Common myeloid progenitor, CD34-positive (primary cell): ENCODE measurements at places on chromosomes 2 and 18.

DNA sequence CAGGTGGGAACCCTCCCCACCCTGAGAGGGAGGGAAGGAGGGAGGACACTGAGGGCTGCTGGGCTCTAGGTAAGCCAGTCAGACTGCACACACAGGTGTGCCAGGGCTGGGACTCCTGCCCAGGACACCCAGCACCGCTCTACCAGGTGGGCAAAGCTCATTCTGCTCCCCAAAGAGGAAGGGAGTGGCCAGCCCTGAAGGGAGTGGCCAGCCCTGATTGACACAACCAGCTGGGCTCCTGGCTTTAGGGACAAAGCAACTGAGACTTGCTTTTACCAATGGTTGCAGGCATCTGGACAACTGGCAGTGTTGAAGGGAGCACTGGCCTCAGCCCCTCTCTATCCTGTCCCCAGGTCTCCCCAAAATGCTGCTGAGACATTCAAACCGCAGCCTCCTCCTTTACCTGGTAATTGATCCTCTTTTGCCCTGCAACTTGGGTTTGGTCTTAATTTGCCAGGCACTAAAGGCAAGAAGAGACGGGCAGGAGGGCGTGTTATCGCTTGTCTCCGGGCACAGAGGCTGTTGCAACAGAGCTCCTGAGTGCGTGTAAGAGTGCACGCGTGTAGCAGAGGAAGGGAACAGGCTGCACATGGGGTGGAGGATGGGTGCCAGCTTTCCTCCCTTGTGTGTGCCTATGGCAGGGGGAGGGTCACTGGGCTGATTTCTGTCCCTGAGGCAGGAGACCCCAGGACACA, 14.5 kb upstream of the FOSL2 start:
- DNase-seq = peak; percentile 65

- no peak for DNase-seq
Observed at GRCh38 chr2:8436585-8436984, 245.3 kb upstream of the ID2 start.

DNA sequence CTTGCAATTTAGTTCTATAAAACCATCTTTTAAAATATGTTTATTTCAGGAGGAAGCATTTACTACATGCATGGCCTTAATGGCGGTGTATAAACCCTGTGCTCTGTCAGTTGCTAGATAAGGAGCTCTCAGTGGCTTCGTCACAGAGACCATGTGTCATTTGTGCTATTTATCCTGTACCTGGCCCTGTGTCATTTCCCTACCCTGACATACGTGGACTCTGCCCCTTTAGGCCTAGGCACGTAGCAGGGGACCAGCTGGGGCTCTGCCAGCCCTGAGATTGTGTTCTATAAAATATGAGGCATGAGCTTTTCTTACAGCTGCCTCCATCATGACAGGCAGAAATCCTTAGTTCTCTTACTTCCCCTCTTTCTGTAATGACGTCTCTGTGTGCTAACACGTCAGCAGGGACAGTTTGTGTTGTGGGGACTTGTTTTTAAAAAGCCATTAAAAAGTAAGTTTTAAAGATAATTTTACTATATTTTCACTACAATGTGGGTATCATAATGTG, 88.0 kb downstream of the ITGB1BP1 start:
- peak; percentile 81 for DNase-seq

DNA sequence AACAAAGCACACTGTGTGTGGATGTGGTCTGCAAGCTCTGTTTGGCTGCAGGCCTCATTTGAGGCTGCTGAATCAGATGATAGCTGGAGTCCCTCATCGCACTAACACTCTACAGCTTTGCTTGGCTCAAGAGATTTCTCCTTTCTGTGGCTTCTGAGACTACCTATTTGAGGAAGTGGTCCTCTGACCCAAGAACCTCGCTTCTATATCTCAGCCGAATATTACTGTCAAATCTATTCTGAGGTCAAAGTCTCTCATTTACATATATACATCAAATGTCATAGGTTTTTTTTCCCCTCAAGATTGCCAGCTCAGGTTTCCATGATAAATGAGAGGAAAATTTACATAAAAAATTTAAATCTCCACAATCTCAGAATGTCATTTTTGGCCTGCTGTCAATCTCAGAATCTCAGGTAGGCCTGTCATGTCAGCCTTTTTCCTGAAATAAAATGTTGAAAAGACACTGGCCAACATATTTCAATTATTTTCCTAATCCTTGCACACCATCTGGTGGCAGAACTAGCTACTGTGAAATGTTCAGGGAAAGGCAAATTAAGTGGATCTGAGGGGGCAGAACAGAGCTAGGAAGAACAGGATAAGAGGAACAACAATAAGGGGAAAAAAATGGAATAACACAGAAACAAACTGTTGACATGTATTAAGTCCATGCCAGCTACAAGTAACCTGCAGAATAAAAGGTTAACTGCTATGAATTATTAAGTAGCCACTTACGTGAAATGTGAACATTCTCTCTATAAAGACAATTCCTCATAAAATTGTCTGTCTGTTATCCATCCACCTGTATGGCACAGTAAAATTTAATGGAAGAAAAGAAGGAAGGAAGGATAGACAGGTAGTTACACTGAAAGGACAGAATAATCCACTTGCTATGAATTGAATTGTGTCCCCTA, 39.3 kb downstream of the AP1S3 start:
- DNase-seq = peak; percentile 22

DNA sequence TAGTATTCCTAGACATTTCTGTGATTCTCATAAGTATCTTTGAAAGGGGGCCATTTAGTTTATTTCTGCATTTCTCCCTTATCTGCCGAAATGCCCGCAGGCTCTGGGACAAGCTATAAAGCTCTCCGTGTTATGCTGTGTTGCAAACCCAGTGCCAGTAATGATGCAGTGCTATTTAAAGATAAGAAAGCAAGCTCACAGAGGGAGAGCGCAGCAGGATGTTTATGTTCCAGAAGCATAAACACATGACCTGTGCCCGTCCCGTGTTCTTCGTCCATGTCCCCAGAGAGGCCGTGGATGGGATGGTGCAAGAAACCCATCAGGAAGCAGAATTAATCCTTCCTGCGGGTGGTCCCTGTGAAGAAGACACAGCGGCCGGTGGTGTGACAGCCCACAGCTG, 99.4 kb downstream of the NEDD4L start:
- DNase-seq = no peak

- no peak for DNase-seq
Observed at GRCh38 chr18:43054815-43055519, 60.5 kb downstream of the RIT2 start.

- DNase-seq = no peak
Observed at GRCh38 chr2:200443916-200444315, 66.0 kb downstream of the KCTD18 start.

GRCh38 chr2:54977149-54977548, 73.1 kb downstream of the RTN4 start:
- DNase-seq = peak; percentile 41

DNA sequence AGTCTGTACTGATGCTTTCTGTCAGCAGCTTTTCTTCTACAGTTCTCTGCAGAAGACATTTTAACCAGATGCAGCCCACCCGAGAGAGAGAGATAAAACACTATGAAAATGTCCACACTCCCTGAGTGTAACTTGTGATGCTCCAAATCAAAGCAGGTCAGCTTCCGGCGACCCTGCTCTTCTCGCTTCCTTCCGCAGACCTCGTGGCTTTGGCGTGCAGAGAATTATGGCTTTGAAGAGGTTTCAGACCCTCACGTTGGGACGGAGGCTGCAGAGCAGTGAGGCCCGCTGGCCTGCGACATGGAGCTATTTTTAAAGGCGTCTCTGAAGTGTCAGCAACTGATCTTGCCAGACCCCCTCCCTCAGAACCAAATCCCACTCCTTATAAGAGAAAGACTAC, 41.8 kb downstream of the TMEM163 start:
- no peak for DNase-seq

DNA sequence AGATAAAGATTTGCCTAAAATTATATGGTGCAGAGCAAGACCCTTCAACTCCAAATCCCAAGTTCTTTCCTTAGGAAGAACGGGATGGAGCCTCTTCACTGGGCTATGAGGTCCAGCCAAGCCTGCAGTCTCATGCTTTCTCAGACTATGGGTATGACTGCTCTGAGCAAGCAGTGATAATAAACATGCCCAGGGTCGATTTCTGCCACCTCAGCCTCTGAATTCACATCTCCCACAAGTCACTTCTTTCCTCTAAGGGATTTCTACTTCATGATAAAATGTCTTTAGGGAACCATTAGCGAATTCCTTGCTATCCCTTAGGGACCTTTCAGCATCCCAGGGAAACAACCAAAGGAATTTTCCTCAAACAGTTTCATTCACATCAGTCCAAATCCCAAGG, 94.8 kb downstream of the GFPT1 start:
- DNase-seq = no peak

DNA sequence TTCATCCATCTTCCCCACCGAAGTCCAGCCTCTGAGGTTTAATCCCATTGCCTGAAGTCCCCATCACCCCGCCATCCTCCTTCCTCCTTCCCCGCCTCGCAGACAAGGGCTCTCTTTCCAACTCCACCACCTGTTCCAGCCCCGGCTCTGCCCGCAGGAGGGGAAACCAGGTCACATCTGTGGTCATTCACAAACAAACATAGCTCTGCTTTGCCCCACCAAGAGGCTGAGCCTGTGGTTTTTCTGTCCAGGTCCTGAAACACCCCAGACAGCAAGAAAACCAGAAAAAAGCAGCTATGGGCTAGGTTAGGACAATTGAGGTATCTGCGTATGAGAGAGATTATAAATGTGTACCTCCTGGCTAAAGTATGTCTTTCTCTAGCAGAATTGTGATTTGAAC, 144.7 kb downstream of the GLI2 start:
- DNase-seq = no peak

- no peak for DNase-seq
Observed at GRCh38 chr2:240551288-240551687, 6.5 kb downstream of the ANKMY1 start.

GRCh38 chr2:228140934-228141528, 40.5 kb downstream of the SPHKAP start:
- no peak for DNase-seq

GRCh38 chr2:226760412-226761194, 39.0 kb downstream of the IRS1 start:
- DNase-seq = no peak

- DNase-seq = peak; percentile 71
Observed at GRCh38 chr18:37483221-37483971, 82.2 kb downstream of the CELF4 start.

- no peak for DNase-seq
Observed at GRCh38 chr18:36303211-36303844, 5.8 kb downstream of the FHOD3 start.

- DNase-seq = no peak
Observed at GRCh38 chr2:120256651-120257000, 4.0 kb downstream of the RALB start.

- DNase-seq = no peak
Observed at GRCh38 chr18:45596036-45596435, 19.2 kb upstream of the SLC14A2 start.

- peak; percentile 27 for DNase-seq
Observed at GRCh38 chr2:156445296-156446220, 9.4 kb downstream of the GPD2 start.

DNA sequence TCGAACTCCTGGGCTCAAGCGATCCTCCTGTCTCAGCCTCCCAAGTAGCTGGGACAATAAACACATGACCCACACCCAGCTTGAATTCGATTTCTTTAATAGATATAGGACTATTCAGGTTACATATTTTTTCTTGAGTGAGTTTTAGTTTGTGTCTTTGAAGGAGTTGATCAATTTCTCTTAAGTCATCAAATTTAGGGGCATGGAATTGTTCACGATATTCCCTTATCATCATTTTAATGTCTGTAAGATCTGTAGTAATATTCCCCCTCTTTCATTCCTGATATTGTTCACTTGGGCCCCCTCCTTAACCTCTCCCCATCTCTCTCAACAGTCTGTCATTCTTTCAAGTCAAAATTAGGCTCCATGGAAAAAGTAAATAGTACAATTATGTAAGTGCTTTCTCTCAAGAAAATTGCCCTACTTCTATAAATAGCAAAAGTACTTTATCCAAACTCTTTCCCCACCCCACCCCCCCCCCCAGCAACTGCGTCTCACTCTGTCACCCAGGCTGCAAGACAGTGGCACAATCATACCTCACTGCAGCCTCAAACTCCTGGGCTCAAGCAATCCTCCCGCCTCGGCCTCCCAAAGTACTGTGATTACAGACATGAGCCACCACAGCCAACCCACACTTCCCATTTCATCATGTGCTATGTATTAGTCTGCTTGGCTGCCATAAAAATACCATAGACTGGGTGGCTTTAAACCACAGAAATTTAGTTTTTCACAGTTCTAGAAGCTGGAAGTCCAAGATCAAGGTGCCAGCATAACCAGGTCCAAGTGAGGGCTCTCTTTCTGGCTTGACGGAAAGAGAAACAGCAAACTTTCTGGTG, 20.1 kb downstream of the WDR33 start:
- DNase-seq = no peak

- no peak for DNase-seq
Observed at GRCh38 chr18:2683055-2683454, 27.5 kb downstream of the SMCHD1 start.

- peak; percentile 82 for DNase-seq
Observed at GRCh38 chr2:38740851-38741731, 10.1 kb downstream of the SRSF7 start.

DNA sequence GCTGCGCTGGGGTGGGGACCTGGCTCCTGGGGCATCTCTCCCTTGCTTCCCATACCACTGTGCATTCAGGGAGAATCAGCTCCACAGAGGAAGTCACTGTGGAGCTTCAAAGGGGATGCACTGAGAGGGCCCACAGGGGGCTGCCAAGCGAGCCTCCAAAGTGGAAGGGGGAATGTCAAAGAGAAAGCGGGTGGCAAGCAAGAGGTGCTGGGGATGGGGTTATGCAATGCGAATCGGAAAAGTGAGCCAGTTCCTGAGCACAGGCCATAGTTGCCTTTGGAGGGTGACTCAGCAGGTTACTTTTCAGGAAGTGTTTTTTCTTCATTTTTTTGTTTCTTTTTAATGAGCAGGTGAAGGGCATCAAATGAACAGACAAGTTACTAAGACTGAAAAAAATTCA, 17.6 kb downstream of the PMAIP1 start:
- peak; percentile 90 for DNase-seq

GRCh38 chr2:169232551-169233154, 129.7 kb downstream of the LRP2 start:
- no peak for DNase-seq

DNA sequence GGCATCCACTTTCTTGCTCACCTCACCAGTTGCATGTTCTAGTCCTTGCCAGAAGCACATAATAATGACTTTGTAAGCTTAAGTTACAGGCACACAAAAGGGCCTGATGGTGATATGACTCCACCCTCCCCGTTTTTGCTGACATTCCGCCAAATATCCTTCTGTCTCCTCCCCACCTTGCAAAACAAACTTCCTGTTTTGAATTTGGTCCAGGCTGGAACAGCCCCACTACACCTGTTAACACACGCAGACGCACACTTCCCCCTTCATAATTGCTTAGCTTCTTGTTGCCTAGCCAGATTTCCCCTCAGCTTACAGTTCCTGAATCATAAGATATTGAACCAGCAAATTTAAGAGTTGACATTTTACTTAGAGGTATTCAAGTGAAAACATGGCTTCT, at the start of gene MGAT5:
MGAT5 (plus strand) TSS at position 269 of the 400 bp plus-strand sequence. CDS start 332 bp downstream, outside the sequence.
- peak; percentile 75 for DNase-seq

- DNase-seq = no peak
Observed at GRCh38 chr2:240392084-240392947, 43.1 kb upstream of the GPC1 start.

GRCh38 chr2:220674033-220674432, 898.1 kb downstream of the EPHA4 start:
- DNase-seq = no peak

- DNase-seq = no peak
Observed at GRCh38 chr18:54762386-54762785, 65.9 kb upstream of the RAB27B start.
